Anterior cingulate cortex (tissue), 58 donors: ENCODE measurements at places on chromosomes 1 and 21.

GRCh38 chr1:235429143-235429542 lies 61.9 kb downstream of the TBCE start:
- no peak for DNase-seq

DNA sequence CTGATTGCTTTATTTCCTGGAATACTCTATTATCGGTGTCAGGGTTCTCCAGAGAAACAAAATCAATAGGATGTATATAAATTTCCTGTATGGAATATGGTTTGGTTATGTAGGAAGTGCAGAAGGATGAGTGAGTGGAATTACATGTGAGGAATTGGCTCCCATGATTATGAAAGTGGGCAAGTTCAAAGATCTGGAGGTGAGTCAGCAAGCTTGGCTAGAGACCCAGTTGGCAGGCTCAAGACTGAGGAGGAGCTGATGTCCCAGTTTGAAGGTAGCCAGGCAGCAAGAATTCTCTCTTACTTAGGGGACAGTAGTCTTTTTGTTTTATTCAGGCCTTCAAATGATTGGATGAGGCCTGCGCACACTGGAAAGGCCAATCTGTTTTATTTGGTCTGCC lies 57.5 kb downstream of the MAP3K7CL start:
- no peak for DNase-seq

DNA sequence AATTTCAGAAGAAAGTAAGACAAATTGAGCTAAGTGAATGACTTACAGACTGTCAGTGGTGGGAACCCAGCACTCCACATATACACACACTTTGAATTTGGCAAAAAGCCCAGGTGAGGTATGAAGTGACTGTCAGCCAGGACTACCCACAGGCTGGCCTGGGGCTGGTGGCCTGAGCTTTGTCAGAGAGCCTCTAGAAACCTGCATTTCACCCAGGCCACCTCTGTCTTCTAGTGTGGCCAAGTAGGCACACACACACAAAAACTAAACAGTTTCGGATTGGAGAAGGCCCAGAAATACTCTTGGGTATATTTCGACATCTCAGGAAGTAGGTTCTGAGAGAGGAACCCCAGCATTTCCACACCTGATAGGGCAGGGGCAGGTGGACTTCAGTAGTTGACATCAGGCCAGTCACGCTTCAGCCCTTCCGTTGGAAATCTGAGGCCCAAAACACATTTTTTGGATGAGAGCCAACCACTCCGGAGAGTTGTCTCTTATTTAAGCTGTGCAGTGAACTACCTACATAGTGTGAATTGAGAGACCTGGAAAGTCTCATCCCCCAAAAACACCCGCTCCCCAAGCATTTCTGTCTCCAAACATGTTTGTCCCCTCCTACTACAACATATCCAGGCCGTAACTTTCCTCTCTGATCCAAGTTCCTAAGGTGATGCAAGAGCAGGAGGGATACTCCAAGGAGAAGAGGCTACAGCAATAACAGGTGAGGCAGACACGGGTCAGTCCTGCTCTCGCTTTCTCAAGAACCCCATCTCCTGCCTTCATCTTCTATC lies 167.2 kb upstream of the PROX1 start:
- DNase-seq: no peak

DNA sequence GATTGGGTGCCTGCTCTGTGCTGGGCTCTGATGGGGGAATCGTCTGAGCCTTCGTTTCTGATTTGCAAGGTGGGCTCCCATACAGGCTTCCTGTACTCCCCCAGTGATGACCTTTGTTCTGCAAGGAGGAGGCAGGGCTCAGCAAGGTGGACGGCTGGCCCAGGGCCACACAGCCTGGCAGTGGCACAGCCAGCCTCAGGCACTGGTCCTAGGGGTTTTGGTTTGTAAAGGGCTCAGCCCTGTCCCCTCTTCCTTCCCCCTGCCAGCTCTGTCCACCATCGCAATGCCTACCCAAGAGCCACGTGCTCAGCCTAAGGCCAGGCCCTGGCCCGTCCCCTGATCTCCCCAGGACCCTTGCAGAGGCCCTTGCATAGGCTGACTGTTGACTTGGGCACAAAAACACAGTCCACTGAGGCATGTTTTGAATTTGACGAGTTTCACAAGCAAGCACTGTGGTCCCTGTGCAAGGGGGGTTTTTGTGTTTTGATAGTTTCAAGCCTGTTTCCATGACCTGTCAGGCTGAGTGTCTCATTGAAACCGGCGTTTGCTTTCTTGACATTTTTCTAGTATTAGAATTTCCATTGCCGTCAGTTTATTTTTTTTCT lies 39.5 kb upstream of the TNFRSF1B start:
- no peak for DNase-seq

- no peak for DNase-seq
Measured at GRCh38 chr1:22528451-22528850, 34.8 kb upstream of the EPHA8 start.

DNA sequence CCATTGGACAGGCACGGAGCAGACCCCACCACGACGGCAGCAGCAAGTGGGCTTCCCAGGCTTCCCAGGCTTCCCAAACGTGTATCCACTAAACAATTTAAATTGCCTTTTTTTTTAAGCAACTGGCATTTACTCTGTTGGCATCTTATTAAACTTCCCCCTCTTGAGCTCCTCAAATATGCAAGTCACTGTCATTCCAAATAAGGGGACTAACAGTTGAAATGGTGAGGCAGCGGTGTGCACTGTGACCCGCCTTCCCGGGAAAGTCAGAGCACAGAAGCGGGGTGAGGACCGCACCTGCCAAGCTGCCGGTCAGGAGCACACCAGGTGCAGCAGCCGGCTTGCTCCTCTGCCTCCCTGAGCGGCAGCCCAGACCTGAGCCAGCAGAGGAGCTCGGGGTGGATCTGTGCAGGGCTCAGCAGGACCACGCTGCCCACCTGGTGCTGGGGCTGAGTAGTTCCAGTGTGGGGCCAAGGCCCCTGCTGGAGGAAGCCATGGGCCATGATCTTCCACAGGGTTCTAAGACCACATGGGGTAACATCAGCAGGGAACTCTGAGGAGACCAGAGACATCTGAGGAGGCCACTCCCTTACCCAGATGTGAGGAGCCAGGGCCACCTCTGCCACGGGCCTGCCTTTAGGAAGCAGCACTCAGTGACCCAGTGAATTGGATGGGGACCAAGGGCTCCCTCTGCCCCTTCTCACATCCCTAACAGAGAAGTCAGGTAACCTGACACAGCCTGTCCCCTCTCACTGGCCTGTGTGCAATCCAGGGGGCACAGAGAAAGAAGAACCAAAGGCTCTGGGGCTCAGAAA lies 245.4 kb downstream of the NPHP4 start:
- no peak for DNase-seq

- DNase-seq: no peak
Measured at GRCh38 chr1:167054946-167055630, 35.1 kb downstream of the GPA33 start.

DNA sequence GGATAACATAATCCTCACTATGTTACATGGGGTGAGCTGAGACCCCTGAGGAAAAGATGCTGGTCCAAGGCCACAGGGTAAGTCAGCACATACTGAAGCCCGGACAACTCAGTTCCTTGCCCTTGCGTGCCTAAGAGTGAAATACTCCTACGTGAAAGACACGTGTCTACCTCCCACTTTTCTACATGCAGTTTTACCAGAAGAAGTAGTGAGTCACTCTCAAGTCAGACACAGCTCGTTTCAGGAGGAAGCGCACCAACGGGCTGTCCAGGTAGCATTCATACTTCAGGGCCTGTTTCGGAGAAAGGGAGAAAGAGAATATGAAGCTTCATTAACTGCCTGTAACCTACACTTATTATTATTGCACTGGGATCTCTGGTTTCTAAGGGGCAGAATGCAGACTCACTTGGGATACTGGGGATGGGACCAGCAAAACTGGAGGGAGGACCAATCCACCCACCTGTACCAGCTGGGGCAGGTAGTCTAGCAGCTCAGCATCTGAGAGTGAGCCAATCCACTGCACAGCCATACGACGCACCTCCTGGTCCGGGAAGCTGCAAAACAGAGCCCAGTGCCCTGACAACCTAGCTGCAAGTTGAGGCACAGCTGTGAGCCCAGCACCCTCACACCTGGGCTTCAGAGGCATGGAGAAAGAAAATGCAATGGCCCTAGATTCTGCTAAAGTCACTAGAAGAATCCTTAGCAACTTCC lies 32.4 kb upstream of the PPP1R15B start:
- DNase-seq: no peak

DNA sequence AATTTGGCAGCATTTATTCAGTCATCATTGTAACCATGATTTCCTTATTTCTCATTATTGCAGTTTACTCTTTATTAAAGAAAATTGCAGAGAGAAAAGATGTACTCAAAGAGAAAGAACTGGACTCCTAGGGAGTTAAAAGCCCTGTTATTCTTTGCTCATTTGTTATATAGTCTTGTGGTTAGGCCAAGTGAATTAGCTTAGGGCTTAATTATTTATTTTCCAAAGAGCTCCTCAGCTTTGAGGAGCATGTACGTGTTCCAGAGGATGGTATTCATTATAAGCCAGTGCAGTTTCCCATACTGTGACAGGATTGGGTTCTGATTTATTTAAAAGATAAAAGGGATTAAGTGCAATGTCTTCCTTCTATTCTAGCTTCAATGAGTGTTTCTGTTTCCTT lies 86.4 kb downstream of the GPR161 start:
- no peak for DNase-seq

- no peak for DNase-seq
Measured at GRCh38 chr21:29521872-29522271, 223.2 kb downstream of the BACH1 start.

GRCh38 chr1:18282851-18283600 lies 175.4 kb downstream of the IGSF21 start:
- no peak for DNase-seq

- no peak for DNase-seq
Measured at GRCh38 chr1:36889478-36890226, 144.7 kb downstream of the GRIK3 start.

DNA sequence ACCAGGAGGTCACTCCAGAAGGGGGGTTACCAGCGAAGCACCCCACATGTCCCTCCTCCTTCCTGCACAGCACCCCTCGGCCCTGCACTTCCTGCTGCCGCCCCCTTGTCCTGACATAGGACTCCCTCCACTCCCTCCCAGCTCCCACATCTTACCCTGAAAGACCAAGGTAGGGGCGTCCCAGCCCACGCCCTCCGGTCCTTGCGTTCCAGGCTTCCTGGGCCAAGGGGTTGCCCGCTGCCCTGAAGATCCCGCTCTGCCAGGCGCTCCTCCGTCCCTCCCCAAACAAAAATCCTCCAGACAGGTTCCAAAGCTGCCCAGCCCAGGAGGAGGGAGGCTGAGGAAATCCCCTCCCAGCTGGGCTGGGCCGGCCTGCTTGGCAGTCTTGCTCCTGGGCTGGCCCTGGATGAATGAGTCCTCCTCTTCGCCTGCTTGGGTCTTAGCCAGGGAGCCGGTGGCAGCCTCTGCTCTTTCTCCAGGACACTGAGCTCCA lies at the start of gene RHBDL2:
Gene RHBDL2, minus strand, starts transcription at position 304 of the 493 bp plus-strand sequence. CDS start 22,618 bp downstream, outside the sequence.
- DNase-seq: peak; percentile 56

- DNase-seq: no peak
Measured at GRCh38 chr1:59356627-59357026, 59.7 kb downstream of the FGGY start.

- no peak for DNase-seq
Measured at GRCh38 chr1:232788235-232788872, 16.9 kb upstream of the MAP10 start.

DNA sequence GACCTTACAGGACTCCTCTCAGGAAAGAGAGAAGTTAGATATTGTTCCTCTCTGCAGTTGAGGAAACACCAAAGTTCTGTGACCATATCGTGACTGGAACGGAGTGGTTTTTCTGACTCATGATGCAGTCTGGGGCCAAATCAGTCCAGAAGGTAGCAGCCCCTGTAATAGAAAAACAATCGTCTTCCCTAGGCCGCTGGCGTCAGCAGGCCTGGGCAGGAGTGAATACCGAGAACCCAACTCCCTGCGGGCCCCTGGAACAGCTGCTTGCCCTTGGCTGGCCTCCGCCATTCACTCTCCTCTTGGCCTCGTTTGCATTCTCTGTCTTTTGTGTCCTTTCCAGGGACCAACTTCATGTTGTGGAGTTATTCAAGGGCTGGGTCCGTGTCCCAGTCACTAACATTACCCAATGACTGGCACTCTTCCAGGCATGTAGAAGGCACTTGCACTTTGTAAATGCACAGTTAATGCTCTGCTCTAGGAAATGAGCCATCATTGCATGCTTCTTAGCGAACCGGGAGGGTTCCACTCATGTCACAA lies 10.9 kb upstream of the CD101 start:
- peak; percentile 17 for DNase-seq

GRCh38 chr1:112083487-112083886 lies 94.0 kb upstream of the KCND3 start:
- no peak for DNase-seq

DNA sequence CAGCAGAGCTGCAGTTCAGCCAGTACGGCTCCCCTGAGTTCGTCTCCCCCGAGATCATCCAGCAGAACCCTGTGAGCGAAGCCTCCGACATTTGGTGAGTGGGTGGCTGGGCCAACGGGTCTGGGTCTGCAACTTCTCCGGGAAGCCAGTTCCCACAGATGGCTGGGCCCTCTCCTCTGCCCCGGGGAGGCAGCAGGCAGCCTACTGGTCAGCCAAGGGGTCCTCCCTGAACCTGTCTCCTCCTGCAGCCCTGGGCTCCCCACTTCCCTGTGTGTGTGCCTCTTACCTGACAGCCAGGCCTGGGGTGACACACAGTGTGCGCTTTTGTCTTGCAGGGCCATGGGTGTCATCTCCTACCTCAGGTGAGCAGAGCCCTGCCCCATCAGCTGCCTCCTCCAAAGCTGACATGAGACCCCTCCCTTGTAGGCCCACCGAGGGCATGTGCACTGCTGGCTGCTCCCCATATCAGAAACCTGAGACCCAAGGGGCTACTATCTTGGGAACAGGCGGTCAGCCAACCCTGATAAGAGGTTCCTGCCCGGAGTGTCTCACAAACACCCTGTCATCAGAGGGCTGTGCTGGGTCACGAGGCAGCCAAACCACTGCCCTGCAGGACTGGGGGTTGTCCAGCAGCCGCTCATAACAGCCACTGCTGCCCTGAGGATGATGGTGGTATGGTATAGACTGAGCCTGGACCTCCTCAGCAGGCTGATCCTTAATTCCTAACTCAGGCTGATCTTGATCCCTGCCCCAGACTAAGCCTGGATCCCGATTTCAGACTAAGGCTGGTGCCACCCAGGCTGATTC lies 37.6 kb downstream of the TRIM11 start:
- no peak for DNase-seq

DNA sequence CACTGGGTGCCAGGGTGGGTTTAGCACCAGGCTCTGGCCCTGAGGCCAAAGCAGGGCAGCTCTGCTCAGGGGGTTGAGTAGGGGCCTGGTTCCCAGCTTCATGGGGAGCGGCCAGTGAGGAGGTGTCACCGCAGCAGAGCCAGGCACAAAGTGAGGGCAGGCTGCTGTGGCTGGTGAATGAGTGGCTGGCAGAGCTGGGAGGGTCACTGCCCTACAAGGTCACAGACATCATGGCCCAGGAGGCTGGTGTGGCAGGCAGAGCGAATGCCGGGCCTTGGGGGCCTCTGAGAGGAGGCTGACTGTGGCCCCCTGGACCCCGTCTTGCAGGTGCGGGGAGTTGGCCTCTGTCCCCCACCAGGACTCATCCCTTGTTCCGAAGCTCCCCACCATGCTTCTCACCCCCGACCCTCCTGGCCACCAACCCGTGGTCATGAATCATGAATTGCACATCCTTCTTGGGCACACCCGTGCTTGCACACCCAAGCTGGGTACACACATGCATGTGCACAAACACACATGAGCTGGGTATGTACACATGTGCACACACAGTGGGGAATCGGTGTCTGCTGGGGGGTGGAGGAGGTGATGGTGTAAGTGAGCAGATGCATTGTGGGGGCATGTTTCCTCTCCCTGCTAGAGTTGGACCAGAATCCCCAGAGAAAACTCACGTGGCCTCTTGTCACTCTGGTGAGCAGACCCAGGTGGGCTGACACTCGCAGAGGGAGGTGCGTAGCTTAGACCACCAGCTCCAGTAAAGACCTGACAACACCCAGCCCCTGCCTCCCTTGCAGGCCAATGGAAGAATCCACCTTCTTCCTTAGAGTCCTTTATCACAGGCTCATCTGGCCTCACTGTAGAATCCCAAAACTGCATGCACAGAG lies 4.8 kb upstream of the GNB1 start:
- DNase-seq: no peak
